ENCODE measurements at places on chromosomes 1 and 21.

- DNase-seq, result no peak
These were observed 48.0 kb upstream of the LRRC52 start for GRCh38 chr1:165495858-165496205.

DNA sequence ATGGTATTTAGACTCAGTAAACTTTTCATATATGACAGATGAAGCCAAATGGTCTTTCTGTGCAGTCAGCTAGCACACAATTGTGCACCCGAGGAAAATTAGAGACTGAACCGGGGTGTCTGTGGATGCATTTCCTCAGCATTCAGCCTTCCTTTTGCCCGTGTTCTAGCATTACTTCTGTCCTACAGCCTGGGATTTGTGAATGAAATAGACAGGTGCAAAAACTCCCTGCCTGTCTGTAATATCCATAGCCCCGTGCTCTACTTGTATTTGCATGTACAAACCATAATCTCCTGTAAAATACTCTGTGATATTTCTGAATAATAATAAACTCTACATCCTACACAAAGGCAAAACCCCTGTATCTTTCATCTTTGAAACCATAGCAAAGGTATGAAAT is 64.8 kb upstream of the LGALS8 start:
- no peak for DNase-seq

DNA sequence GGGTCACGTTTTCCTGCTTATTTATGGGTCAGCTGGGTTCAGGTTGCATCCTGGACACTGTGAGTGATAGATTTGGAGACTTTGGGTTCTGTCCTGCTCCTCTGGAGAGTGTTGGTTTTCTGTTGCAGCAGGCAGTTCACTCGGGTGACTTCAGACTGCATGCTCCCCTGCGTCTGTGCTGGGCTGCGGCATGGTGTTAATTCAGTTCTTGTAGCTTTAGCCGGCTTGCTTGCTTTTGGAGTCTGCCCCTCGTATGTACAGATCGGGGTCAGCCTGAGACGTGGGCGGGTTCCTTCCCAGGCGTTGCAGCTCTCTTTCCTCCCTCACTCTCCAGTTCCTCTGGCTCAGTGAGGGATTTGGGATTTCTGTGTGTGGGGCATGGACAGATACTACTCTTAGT is 38.0 kb downstream of the PCNT start:
- no peak for DNase-seq

GRCh38 chr1:4093856-4094565 is 193.9 kb upstream of the C1orf174 start:
- DNase-seq, result no peak

- DNase-seq, result no peak
These were observed 48.3 kb downstream of the CD46 start for GRCh38 chr1:207799989-207800648.

All from EL (cell line).